CD8-positive, alpha-beta T cell (primary cell): ENCODE measurements at places on chromosomes 4 and X.

- DNase-seq = no peak
Measured at GRCh38 chrX:13778916-13779315, 38.0 kb downstream of the GPM6B start.

GRCh38 chr4:5887361-5888221 is 5.3 kb downstream of the CRMP1 start:
- no peak for DNase-seq

- no peak for DNase-seq
Measured at GRCh38 chr4:165472943-165473676, 94.3 kb downstream of the CPE start.

DNA sequence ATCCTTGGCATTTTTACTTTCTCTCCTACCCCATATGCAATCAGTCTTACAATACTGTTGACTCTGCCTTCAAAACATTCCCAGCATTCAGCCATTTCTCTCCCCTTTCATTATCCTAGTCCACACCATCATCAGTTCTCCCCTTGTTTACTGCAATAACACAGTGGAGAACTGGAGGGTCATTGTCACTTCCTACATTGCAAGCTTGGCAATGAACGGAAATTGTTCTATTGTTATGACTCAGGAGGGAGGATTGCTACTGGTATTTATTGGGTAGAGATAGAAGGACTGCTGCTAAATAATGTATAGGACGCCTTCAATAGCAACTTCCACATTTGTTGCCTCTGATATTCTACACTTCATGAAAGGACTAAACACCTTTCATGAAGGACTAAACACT is 231.8 kb downstream of the BANK1 start:
- DNase-seq = no peak

DNA sequence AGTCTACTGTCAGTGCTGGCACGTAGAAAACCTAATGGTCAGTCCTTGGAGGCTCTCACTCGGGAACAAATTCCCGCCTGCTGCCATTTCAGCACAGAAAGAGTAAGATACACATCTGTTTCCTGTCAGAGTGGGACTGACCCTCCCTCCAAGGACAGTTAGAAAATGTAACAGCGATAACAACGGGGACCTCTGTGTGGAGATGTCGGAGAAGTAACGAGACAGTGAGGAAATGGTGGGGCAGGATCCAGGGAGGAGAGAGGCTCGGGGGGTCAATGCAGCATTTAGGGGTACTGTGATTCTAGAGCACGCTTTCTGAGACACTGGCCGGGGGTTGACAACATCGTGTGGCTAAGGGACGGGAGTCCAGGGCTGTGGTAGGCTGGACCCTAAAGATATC is 36.0 kb upstream of the SORCS2 start:
- DNase-seq = no peak

DNA sequence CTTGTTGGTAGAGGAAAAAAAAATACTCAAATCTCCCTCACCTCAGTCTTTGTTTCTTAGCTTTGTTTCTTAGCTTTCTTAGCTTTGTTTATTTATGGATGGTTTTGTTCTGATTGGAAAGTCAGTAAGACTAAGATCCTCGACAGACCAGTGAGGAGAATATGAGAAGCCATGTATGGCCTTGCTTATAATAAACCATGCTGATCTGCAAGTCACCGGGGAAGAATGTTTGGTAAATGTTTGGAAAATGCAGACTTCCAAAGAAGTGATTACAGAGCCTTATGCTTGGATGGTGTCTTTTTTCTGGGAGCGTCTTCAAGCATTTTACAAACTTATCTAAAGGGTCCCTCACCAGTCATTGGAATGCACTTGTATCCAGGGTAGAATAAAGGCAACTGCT is 90.1 kb upstream of the NOCT start:
- no peak for DNase-seq
